Aorta (tissue), 5 donors: ENCODE measurements at places on chromosomes 5 and 9. TPM values are rescaled to one million over a fixed set of nuclear protein-coding genes. Genes with fewer than 3 reads are reported as not detected.

DENND4C gene
- 68.0 TPM for total RNA-seq

SH3PXD2B gene
- total RNA-seq = 43.3 TPM

EMB gene
- total RNA-seq = 40.2 TPM

KIF27 gene
- 8.0 TPM for total RNA-seq

IFNE gene
- total RNA-seq = not detected

TLR4 gene
- 37.2 TPM for total RNA-seq

SPAG8 gene
- 0.71 TPM for total RNA-seq

AQP3 gene
- total RNA-seq = 6.0 TPM

TNFSF15 gene
- 0.29 TPM for total RNA-seq

IQGAP2 gene
- total RNA-seq = 13.7 TPM

SYNPO gene
- total RNA-seq = 478 TPM

CARTPT gene
- total RNA-seq = not detected

ADCY2 gene
- total RNA-seq = 7.1 TPM

GRCh38 chr5:177973066-177973635 lies 22.9 kb downstream of the PROP1 start:
- no peak for DNase-seq

DNA sequence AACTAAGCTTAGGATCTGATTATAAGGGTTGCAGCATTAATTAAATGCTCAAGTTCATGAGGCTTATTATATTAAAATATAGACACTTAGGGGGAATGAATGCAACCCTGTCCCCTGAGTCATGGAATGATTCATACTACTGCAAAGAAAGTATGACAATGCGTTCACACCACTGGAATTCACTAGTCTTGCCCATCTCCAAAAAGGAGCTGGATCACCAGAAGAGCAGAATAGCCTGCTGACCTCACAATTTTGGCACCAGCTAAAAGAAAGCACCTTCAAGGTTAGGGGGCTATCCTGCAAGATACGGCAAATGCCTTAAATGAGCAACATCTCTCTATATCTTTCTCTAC lies 32.0 kb upstream of the TMED7 start:
- no peak for DNase-seq

GRCh38 chr9:121220996-121221663 lies 19.5 kb upstream of the RAB14 start:
- DNase-seq = no peak

DNA sequence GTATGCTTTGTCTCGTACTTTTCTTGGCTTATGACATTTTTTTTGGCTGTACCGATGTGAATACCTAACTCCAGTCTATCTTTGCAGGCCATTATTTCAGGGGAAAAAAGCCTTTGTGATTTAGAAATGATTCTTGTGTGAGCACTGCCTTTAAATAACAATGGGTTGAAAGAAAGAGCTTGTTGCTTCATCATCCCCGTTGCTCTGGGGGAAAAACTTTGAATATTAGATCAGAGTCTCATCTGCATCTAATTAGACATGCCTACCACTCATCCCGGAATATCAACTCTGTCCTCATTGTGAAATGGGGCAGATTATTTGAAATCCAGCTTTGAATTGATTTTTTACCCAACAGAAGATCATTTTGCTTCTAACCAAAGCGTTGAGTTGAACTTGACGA lies 13.5 kb downstream of the CXCL14 start:
- no peak for DNase-seq

DNA sequence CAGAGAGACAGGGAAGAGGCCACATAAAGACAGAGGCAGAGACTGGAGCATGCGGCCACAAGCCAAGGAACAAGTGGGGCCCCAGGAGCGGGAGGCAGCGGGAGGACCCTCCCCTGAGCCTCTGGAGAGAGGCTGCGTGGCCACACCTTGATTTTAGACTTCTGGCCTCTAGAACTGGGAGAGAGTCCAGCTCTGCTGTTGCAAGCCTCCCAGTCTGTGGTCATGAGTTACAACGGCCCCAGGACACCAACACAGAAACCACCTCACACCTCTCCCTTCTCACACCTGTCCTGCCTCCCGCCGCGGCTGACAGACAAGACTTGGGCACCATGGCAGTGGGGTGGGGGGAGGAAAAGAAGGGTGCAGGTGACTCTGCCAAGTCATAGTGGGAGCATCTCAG lies 2.2 kb downstream of the INPP5E start:
- no peak for DNase-seq

GRCh38 chr5:29769474-29769873 lies 1424.0 kb upstream of the CDH6 start:
- DNase-seq = no peak

- DNase-seq = no peak
Measured at GRCh38 chr9:72997387-72997995, 44.6 kb upstream of the ALDH1A1 start.

GRCh38 chr5:132704875-132705274 lies 31.1 kb downstream of the IL4 start:
- DNase-seq = no peak

- no peak for DNase-seq
Measured at GRCh38 chr9:68832861-68833518, 128.0 kb downstream of the PIP5K1B start.

GRCh38 chr9:132908635-132909034 lies 29.9 kb downstream of the SPACA9 start:
- no peak for DNase-seq

- DNase-seq = no peak
Measured at GRCh38 chr9:37454238-37454637, 11.0 kb downstream of the ZBTB5 start.

GRCh38 chr5:122112063-122112462 lies 17.3 kb upstream of the ZNF474 start:
- no peak for DNase-seq

DNA sequence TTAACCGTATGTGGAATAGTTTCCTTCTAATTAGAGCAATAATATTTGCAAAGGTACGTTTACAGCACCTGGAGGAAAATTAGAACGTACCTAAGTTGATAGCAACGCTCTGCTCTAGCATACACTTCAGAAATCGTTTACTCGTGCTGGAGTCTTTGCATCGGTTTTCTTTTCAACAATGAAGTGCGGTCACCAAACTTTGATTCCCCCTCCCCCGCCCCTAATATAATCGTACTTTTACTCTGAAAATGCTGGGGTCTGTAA lies 506 bp downstream of the ADAMTS19 start:
- DNase-seq = no peak

GRCh38 chr5:11335881-11336760 lies 568.1 kb downstream of the CTNND2 start:
- DNase-seq = no peak

GRCh38 chr5:143495821-143496275 lies 92.4 kb upstream of the NR3C1 start:
- no peak for DNase-seq

GRCh38 chr9:78552802-78553201 lies 255.9 kb downstream of the PSAT1 start:
- DNase-seq = no peak

DNA sequence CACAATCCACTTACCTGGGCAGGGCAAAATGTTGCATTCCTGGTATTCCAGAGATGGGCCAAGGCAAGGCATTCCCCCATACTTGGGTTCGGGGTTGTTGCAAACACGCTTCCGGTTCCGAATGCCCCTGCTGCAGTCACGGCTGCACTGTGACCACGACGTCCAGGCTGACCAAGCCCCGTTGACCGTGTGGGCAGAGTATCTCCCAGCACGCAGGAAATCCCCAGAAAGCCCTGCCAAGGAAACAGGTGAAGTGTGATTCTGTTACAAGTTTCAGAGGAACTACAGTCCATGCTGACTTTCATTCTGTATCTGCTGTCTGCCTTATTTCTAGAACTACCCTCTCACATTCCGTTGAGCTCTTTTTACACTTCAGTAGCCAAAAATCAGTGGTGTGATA lies 483.0 kb downstream of the SEMA5A start:
- DNase-seq = no peak

DNA sequence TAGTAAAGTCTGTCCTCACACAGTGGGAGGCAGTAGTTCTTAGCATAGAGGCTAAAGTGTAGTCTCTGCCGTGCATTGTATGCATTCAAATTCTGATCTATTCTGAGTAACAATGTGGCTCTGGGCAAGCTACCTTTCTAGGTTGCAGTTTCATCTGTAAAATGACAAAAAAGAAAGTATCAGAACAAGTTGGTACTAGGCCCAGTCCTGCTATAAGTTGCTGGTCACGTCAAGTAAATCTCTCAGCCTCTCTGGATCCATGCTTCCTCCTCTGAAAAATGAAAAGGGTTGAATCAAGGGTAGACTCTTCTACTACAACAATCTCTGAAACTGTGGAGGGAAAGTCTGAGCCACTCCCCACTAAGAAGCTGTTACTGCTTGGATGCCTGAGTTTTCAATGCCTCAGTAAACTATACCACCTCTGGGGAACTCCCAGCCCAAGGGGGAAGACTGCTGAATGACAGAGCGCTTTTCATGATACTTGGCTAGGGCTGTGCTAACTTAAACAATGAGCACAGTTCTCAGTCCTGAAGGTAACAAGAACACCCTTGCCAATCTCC lies 34.5 kb upstream of the SPARC start:
- DNase-seq = no peak

DNA sequence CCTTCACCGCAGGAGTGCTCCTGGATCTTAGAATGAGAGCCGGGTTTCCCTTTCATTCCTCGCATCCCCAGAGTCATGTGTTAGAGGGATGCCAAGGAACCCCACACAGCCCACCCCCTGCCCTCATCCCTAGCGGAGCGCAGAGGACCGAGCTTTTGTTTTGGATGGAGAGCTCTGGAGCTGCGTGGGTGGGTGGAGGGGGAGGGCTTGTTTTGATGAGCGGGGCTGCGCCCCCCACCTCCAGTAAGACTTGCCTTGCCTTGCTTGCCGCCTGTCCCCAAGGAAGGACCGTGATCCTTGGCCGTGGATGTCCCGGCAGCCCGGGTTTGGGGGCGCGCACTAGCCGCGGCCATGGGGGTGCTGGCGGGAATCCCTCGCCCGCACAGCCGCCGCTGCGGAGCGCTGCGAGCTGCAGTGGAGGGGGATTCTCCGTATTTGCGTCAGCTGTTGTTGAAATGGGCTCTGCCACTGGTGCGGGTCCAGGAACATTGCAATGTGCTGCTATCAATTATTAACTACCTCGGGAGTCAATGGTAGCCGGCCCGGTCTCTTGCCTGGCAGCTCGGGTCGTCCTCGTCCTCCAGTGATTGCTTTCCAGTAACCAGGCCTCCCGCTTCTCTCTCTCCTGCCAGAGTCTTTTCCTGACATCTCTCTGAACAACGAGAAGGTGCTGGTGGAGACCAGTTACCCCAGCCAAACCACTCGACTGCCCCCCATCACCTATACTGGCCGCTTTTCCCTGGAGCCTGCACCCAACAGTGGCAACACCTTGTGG lies 1.0 kb downstream of the EGR1 start:
- DNase-seq = peak; percentile 85

- DNase-seq = no peak
Measured at GRCh38 chr5:158709279-158709678, 390.4 kb downstream of the EBF1 start.

DNA sequence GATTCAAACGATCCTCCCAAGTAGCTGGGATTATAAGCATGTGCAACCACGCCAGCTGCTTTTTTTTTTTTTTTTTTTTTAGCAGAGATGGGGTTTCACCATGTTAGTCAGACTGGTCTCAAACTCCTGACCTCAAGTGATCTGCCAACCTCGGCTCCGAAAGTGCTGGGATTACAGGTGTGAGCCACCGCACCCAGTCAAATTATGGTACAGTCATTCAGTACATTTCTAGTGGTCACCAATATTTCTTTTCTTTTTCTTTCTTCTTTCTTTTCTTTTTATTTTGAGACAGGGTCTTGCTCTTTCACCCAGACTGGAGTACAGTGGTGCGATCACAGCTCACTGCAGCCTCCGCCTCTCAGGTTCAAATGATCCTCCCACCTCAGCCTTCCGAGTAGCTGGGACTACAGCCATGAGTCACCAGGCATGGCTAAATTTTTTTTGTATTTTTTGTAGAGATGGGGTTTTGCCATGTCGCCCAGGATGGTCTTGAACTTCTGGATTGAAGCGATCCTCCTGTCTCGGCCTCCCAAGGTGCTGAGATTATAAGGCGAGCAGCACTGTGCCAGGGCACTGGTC lies 25.4 kb upstream of the DCP2 start:
- no peak for DNase-seq

DNA sequence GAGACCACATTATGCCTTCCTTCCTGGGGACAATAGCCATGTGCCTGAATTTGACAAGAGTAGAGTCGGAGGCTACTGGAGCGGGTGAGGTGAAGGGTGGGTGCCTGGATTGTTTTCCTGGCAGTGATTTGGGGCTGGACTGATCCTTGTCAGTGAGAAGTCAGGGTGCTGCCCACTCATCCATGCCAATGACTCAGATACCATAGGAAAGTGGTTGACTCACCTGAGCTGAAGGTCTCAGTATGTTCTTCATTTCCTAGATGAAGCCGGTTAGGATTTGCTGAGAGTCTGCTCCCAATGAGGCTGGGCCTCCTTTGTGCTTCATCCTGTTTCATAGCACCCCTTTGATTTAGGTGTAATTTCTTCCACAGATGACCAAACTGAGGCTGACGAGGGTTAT lies 366.0 kb downstream of the KDM4C start:
- no peak for DNase-seq

DNA sequence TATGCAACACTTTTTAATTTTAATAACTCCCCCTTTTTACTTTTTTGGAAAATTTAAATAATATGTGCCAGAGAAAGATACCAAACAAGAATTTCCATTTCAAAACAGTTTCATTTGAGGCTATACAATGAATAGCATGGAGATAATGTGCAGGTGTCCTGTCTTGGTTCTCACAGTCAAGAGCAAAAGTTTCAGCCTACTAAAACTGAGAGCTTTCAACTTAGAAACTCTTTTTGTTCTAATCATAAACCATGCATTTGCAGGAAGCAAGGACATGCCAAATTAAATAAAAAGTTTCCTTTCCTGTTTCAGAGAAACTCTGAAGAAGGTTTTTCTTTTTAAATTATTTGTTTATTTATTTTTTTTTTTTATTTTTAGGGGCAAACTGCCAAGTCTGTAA lies 1165.6 kb upstream of the SEMA6A start:
- no peak for DNase-seq

DNA sequence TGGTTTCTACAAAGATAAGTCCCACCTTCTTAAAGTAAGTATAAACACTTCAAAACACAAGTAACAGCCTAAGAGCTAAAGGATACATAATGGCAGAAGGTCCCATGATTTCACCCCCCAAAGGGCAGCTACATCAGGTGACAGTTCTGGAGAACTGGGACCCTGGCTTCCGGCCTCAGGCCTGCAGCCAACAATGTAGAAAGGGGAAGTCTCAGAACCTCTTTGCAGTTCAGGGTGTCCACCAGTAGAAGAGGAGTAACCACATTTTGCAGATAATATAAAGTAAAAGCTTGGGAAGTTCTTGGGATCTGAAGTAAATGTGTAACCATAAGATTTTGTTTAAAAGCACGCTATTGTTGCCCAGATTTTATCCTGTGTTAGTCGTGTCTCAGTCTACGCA lies 267.4 kb upstream of the VLDLR start:
- DNase-seq = no peak

- no peak for DNase-seq
Measured at GRCh38 chr5:133267601-133268000, 215.8 kb downstream of the HSPA4 start.
